DMS153 (cell line): ENCODE measurements at places on chromosomes 11 and 22.

- DNase-seq = no peak
Observed at GRCh38 chr11:120768949-120769348, 255.0 kb upstream of the TBCEL start.

- DNase-seq = no peak
Observed at GRCh38 chr11:9657531-9657930, 6.3 kb upstream of the SWAP70 start.

GRCh38 chr11:61927501-61927900 is 10.1 kb upstream of the RAB3IL1 start:
- DNase-seq = no peak

DNA sequence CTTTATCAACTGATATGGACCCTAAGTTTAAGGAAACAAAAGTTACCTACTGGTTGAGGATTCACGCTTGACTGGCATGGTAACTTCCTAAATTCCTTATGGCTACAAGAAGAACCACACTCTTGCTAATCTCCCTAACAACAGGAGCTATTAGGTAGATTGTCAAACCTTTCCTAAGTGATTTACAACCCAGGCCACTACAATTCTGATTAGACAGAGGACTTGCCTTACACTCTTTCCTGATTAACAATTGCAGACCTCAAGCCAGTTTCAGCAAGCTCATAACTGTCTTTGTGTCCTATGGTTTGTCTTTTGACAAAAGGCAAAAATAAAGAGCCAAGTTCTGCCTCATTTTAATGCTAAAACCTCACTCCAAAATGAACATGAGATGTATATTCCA is 16.3 kb downstream of the OR52K2 start:
- DNase-seq = no peak

DNA sequence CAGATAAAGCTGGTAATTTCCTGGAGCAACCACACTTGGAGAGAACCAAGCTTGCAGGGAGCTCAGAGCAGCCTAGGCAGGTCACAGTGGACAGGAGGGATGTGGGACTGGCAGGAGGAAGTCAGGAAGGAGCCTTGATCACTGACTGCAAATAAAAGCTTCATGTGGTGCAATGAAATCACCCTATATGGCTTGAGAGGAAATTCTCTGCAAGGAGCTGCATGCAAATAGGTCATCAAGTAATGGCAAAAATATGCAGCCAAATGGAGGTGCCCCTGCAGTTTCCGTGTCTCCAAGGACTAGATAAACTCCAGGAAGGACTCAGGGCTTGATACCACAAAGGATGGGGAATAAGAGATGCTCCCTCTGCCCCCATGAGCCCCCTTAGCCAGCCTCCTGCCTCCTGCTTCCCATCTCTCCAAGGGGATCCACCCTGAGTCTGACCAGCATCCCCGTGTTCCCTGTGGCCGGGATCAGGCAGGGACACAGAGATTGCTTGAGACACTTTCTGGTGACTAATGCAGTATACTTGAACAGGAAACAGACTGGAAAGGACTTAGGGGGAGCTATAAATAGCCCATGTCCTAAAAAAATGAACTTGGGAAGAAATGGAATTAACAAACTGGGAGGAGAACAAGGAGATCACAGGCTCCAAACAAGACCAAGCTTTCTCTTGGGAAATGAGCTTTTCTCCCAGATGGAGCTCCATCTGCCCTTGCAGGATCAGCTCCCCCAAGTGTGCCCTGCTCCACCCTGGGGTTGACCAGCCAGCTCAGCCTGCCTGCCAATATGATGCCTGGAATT is 23.9 kb upstream of the MICAL2 start:
- DNase-seq = no peak

DNA sequence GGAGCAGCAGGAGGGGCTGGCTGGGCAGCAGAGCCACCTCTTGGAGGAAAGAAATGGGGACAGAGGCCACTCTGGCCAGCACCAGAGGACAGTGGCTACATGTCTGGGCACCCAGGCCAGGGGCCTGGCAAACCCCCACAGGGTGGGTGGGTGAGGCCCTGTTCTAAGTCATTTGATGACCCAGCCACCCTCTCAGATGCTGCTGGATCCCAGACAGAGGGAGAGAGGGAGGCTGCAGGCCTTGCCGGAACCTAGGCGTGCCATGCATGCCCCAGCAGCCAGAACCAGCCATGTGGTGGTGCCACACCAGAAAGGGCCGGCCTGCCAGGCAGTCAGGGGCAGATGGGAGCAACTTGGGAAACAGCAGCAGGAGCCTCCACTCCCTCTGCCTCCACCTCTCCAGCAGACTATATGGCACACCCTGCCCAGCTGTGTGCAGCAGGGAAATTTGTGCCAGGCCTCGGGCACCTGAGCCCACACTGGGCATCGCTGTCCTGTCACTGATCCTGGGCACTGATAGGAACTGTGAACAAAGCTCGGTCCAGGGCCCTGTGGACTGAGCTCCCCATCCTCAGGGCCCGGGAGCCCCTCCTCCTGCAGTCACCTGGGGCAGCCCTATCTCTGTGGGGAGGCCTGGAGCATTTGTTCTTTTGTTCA is 45.2 kb downstream of the RTN4R start:
- DNase-seq = no peak

DNA sequence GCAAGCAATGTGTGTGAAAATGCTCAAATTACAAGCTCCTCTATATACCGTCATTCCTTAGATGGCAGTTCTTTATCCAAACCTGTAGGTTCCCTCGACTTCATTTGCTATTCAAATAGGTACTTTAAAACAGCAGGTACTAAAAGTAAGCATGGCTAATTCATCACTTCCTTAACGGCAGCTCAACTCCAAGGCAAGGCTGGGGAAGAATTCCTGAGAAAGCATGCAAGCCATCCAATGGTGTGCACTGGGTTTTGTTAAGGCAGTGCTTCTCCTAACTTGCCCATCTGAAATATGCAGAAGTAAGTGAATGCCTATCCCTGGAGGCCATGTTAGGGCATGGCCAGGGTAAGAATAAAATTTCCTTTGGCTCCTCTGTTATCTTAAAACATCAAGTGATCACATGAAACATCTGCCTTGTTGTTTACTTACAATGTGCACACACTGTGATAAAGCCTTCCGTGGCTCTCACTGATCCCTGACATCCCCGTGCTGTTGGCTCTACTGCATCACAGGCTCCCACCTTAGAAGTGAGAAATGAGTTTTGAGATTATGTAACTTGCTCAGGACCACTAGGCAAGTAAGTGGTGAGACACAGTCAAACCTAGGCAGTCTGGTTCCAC is 52.1 kb downstream of the SMCO4 start:
- DNase-seq = no peak

DNA sequence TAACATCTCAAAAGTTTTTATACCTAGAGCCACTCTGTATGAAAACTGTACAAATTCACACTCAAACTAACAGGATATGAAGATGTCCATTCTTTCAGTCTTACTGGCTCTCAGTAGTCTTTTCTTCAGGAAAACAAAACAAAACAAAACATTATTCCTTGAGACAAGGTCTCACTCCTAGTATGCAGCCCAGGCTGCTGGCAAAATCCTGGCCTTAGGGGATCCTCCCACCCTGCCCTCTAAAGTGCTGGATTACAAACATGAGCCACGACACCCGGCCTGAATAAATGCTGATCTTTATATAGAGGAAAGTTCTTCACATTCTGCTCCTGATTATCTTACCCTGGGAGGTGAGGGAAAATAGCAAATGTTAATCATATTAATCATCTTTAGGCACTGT is 5.1 kb downstream of the APOL2 start:
- DNase-seq = no peak

DNA sequence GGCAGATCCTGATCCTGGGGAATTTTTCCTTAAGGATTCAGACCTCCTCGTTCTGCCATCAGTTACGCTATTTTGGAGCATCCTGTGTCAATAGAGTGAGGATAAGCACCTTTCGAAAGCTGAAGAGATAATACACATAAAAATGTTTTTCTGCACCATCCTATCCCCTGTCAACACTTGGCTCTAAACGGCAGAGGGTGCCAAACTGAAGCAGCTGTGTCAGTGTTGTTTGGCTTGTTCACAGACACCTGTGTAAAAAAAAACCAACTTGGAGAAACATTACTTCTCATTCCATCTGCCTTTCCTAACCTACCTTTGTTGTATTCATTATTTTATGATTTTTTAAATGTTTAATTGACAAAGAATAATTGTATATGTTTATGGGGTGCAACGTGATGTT is 417.0 kb upstream of the DDI1 start:
- DNase-seq = peak; percentile 47

- no peak for DNase-seq
Observed at GRCh38 chr11:74487875-74488274, 5.6 kb downstream of the LIPT2 start.

GRCh38 chr11:1889941-1890855 is 1.5 kb downstream of the PRR33 start:
- no peak for DNase-seq

GRCh38 chr22:39623603-39624500 is 53.3 kb downstream of the CACNA1I start:
- no peak for DNase-seq

- DNase-seq = no peak
Observed at GRCh38 chr22:43859621-43860020, 2.7 kb downstream of the SULT4A1 start.

- no peak for DNase-seq
Observed at GRCh38 chr11:46159680-46160079, 38.4 kb upstream of the PHF21A start.

GRCh38 chr22:40410272-40410671 is 39.9 kb downstream of the SGSM3 start:
- DNase-seq = no peak

DNA sequence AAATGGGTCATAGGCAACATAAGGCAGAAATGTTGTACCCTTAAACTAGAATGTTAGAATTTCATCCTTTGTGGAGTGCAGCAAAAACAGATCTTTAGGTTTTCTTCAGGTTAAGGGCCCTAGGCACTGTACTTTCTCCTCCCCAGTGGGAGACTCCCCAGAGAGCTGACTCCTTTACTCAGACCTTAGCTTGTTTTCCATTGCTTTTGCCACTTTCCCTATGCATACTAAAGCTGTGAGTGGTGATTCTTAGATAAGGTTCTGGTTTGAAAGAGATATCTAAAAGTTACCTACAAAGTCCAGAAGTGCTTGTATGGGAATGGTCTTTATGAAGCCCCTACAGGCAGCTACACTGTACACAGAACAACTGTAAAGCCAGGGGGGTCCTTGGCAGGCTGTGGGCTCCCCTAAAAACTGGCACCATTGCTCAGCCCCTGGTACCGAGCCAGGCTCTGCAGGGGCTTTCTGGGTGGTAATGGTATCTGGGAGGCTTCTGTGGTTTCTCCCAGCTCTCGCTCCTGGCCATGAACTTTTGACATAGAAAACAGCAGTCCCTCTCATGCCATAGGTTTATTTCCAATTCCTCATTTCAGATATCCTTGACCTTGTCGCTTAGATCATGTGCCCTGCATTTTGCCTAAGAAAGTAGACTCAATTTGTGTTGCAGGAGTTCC is 23.2 kb downstream of the AMOTL1 start:
- DNase-seq = no peak

DNA sequence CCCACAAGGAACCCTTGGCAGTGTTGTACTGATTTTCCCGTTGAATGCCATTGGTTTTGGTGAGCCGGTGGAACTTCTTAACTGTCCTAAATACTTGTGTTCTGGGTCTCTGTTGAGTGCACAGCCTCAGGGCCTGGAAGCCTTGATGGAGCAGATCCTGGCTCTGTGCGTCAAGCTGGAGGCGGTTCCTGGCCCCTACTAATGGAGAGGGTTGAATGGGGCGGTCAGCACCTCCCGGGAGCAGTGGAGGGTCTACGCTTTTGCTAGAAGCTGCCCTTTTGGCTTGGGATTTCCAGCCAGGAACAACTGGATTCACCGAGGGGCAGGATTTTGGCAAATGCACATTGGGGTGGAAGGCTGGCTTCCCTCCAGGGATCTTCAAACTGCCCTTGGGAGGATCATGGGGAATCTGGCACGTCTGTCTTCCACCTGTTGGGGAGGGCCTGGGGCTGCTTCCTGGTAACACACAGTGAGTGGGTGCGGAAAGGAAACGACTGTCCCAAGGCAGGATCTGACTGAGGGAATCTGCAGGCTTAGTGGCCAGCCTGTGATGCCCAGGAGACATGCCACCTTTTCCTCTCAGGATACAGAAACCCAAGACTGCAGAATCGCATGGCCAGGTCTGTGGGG is 6.9 kb upstream of the OSBPL5 start:
- DNase-seq = no peak

DNA sequence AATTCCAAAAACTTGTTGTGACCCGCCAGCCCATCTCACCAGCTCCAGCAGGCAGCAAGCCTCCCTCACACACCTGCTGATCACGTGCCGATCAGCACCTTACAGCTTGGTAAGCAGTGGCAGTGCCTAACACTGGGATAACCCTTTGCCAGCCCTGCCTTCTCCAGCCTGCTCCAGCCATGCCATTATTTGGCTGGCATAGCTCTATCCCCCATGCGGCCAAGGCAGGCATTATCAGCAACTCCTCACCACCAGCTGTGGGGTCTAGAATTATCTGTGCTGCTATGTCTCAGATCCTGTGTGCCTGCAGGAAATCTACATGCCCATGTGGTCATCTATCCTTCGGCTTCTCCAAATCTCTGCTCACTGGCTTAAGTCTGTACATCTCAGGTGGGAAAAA is 215.0 kb downstream of the ST3GAL4 start:
- DNase-seq = no peak

DNA sequence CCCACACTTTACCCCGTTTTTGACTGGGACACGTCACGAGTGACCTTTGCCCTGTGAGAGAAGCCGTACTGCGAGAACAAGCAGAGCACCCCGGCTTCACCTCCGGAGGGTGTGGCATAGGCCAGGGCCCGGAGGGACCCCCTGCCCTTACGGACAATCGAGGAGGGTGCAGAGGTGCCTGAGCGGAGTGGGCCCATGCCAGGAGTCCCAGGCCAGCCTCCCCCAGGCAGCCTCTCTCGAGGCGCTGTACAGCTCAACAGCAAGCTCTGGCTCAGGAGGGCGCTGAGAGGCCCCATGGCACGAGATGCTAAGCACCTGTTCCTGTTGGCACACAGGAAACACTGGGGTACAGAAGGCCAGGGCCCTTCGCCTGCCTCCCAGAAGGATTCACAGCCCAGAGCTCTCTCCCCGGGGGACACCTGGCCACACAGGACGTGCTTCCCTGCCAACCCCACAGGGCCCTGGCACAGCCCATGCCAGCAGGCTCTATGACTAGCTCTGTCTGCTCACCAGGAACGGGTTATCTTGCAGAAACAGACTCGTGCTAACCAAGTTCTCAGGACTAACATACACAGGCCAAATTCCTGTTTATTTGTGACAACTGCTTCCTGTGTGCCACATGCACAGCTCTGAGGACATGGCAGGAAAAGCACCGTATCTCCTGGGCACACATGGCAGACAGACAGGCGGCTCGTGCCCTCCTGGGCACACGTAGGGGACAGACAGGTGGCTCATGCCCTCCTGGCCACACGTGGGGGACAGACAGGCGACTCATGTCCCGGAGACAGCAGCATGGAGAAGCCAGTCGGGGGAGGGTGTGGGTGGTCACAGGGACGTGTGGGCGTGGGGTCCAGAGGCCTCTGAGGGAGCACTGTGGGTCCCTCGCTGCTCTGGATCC is 11.6 kb downstream of the TOLLIP start:
- no peak for DNase-seq
